Upper lobe of right lung (tissue), 1 donor: ENCODE measurements at places on chromosomes 5 and 9.

GRCh38 chr5:134124289-134125038, 10.0 kb downstream of the TCF7 start:
- peak overlapping the region; percentile 42 for H3K27ac ChIP-seq
- peaks cover 32% of the 10 kb centered on the region for H3K4me1 ChIP-seq
- no peaks in the 10 kb centered on the region for H3K36me3 ChIP-seq
- no peaks in the 10 kb centered on the region for H3K27me3 ChIP-seq
- no peak overlapping the region for H3K4me3 ChIP-seq

DNA sequence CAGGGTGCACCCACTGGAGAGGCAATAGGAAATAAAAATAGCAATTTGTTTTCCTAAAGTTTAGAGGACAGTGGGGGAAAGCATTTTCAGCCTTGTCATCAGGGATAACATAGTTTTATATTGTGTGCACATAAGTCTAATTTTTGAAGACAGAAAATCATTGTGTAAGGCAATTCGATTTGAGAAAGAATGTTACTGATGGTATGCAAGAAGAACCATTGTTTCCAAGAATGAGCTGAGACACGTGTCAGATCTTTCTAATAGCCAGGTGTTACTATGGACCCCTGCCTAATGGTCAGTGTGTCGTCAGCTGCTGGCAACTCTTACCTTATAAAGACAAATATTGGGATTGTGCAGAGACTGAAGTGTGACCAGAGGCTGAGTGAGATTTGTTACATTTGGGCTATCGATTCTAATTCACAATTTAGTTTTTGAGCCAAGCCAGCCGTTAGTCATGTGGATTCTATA, 67.1 kb upstream of the PPP2R2B start:
- H3K4me3 ChIP-seq, result no peak overlapping the region
- no peak overlapping the region for H3K27ac ChIP-seq
- DNase-seq, result no peak
- H3K36me3 ChIP-seq, result no peaks in the 10 kb centered on the region
- no peaks in the 10 kb centered on the region for H3K4me1 ChIP-seq

- no peak for DNase-seq
- H3K27ac ChIP-seq, result no peak overlapping the region
- peaks cover 13% of the 10 kb centered on the region for H3K36me3 ChIP-seq
- H3K4me3 ChIP-seq, result no peak overlapping the region
- H3K27me3 ChIP-seq, result no peaks in the 10 kb centered on the region
Measured at GRCh38 chr5:14353726-14354474, 210.8 kb downstream of the TRIO start.

DNA sequence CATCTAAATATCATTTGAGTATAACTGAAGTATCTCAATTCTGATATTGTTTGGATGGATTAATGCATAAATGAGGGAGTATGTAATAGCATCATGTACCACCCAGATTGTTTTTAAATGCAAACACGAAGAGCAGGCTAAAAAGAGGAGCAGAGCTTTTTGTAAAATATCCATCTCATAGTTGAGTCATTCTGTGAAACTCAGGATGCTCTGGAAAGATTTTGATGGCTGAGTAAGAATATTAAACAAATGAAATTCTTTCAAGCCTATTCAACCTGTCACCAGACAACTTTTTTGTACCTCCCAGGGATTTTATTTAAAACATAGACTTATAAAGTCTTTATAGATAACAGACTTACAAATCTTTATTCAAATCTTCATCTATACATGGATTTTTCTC, 625.9 kb downstream of the TLE4 start:
- no peak overlapping the region for H3K4me3 ChIP-seq
- H3K27me3 ChIP-seq, result no peaks in the 10 kb centered on the region
- H3K27ac ChIP-seq, result no peak overlapping the region
- H3K4me1 ChIP-seq, result no peaks in the 10 kb centered on the region
- H3K36me3 ChIP-seq, result no peaks in the 10 kb centered on the region
- DNase-seq, result no peak

- no peaks in the 10 kb centered on the region for H3K4me1 ChIP-seq
- H3K27ac ChIP-seq, result no peak overlapping the region
- no peak overlapping the region for H3K4me3 ChIP-seq
- H3K36me3 ChIP-seq, result no peaks in the 10 kb centered on the region
Measured at GRCh38 chr9:36746415-36746814, 173.7 kb downstream of the MELK start.

DNA sequence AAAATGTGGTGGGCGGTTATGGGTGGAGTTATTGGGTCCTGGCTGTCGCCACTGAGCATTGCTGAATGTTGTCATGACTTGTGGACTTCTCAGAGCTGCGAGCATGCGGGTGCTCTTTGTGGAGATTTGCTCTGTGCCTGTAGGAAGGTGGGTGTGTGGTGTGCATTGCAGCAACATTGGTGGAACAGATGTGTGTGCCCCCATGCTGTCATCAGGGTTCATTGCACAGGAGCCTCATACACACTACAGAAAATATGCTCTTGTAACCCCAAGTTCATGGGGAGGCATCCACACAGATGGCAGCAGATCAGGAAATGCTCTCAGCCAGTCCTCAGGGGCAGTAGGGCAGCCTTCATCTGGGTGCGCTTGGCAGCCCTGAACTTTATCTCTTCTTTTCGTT, 55.9 kb upstream of the PHF2 start:
- peaks cover 47% of the 10 kb centered on the region for H3K36me3 ChIP-seq
- no peak for DNase-seq

DNA sequence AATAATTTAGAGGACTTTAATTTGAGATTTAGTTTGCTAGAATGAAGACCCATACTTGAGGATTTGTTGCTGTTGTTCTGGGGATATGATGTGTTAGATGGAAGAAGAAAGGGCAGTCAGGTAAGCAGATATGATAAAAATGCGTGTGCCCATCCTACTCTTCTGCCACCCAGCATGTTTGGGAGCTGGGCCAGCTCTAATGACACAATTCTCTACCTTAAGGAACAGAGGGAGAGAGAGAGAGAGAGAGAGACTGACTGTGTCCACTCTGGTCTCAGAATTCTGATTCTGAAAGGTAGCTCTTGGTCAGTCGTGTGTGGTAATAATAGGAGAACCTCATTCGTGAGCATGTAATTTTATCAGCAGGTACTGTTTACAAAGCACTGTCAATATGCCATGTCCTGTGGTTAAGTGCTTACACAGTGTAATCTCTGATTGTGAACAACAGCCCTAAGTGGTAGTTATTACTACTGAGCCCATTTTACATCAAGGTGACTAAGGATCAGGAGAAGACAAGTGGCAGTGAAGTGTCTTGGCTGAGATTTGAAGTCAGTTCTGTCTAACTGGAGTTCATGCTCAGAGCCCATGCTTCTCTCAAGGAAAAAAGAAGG, 307.4 kb upstream of the SEMA6A start:
- H3K27me3 ChIP-seq, result peaks cover 7% of the 10 kb centered on the region
- H3K27ac ChIP-seq, result no peak overlapping the region

GRCh38 chr5:167731951-167732350, 559.5 kb upstream of the WWC1 start:
- H3K4me1 ChIP-seq, result no peaks in the 10 kb centered on the region
- no peak overlapping the region for H3K27ac ChIP-seq
- H3K36me3 ChIP-seq, result no peaks in the 10 kb centered on the region
- H3K27me3 ChIP-seq, result no peaks in the 10 kb centered on the region
- DNase-seq, result no peak

- H3K36me3 ChIP-seq, result no peaks in the 10 kb centered on the region
- no peaks in the 10 kb centered on the region for H3K27me3 ChIP-seq
- no peaks in the 10 kb centered on the region for H3K4me1 ChIP-seq
- no peak overlapping the region for H3K27ac ChIP-seq
Measured at GRCh38 chr5:97105501-97106215, 36.8 kb downstream of the LIX1 start.

DNA sequence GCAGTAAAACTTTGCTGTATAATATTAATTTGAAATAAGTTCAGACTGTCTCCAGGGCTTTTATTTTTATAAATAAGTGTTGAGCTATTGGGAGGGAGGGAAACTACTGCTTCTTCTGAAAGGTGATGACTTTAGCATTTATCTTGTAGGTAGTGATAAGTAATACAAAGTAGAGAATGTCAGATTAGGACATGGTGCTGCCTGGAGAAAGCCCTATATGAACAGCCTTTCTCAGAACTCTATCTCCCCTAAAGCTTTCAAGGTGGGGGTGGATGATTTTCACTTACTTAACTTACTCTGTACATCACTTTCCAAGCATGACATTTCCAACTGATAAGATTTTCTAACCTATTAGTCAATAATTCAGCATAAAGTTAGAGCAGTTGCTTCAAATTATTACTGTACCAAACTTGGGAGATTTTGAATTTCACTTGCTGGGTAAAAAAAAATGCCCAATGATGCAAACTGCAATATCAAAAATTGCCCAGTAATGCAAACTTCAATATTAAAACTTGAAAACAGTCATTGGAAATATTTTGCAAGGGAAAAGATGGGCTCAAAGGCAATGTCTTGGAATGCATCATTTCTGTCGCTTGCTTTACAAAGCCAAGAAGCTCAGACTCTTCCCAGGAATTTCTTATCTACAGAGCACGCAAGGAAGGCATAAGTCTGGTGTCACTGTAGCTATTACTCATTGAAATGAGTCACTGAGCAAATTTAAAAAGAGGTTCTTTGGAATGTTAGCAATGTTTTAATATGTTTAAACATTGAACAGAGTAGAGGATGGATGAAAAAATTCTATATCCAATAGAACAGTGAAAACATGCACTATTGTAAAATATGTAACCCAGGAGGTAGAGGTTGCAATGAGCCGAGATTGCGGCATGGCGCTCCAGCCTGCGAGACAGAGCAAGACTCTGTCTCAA, 569.5 kb downstream of the PSAT1 start:
- no peaks in the 10 kb centered on the region for H3K27me3 ChIP-seq
- no peak overlapping the region for H3K27ac ChIP-seq
- no peaks in the 10 kb centered on the region for H3K4me1 ChIP-seq
- no peak overlapping the region for H3K4me3 ChIP-seq
- no peak for DNase-seq

- no peaks in the 10 kb centered on the region for H3K36me3 ChIP-seq
- no peaks in the 10 kb centered on the region for H3K27me3 ChIP-seq
- no peak for DNase-seq
- no peak overlapping the region for H3K27ac ChIP-seq
Measured at GRCh38 chr9:79673614-79674013, 101.8 kb downstream of the TLE4 start.

DNA sequence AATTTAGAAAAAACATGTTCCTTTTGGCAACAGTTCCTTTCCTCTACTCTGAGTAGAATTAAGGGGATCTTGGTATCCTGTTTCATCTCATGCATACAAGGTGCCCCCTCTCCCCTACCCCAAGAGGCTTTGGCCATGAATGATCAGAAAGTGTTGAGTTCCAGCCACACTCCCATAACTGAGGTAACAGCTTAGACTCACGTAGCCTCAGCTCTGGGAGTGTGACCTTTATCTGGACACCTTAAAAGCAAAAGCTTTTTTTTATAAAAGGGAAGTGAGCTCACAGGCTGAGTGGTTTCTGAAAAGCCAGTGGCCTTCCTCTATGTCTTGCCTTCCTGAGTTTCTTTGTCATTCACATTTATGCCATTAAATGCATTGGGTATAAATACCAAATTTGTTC, 900 bp upstream of the HAVCR2 start:
- peak overlapping the region; percentile 79 for H3K27ac ChIP-seq
- no peaks in the 10 kb centered on the region for H3K27me3 ChIP-seq
- DNase-seq, result no peak
- peak overlapping the region; percentile 40 for H3K4me3 ChIP-seq

DNA sequence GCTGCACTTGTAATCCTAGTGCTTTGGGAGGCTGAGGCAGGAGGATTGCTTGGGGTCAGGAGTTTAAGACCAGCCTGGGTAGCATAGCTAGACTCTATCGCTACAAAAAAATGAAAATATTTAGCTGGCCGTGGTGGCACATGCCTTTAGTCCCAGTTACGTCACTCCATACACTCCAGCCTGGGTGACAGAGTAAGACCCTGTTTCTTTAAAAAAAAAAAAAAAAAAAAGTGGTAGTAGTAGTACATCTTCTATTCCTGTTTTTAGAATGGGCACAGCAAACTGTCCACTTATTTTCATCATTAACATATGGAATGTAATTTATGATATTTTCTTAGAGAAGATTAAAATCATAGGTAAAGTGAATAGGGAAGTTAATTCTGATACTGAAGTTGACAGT, 48.2 kb downstream of the TRIO start:
- no peaks in the 10 kb centered on the region for H3K36me3 ChIP-seq
- no peak overlapping the region for H3K4me3 ChIP-seq
- DNase-seq, result no peak
- H3K27ac ChIP-seq, result no peak overlapping the region

GRCh38 chr5:1065891-1066650, 45.8 kb downstream of the SLC12A7 start:
- no peaks in the 10 kb centered on the region for H3K4me1 ChIP-seq
- H3K36me3 ChIP-seq, result peaks cover 28% of the 10 kb centered on the region
- no peaks in the 10 kb centered on the region for H3K27me3 ChIP-seq
- no peak for DNase-seq
- no peak overlapping the region for H3K4me3 ChIP-seq
- no peak overlapping the region for H3K27ac ChIP-seq

DNA sequence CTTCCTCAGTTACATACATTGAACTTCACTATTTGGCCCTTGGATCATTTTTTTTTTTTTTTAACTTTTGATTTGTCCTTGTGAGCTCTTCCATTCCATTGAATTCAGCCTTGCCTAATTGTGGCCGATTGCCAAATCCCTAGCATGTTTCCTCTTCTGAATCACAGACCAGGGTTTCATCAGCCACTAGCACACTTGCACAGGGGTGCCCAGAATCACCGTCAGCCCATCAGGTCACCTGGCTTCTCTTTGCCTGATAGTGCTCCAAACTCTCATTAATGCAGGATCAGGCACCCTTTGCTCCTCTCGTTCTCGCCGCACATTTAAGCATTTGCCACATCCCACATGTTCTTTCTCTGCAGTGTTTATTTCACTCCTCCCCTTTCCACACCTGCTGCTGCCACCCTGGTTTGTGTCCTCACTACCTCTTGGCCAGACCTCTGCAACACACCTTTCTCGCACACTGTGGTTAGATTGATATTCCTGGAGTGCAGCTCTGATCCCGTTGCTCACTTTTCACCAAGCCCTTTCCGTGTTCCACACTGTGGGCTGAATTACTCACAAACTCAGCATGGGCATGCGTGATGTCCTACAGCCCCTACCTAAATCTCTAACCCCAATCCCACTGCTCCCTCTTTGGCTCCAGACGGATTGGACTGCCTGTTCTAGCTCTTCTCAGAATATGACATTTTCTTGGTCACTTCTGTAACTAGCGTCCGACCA, 9.8 kb downstream of the PIK3R1 start:
- no peak overlapping the region for H3K4me3 ChIP-seq
- no peak for DNase-seq
- no peaks in the 10 kb centered on the region for H3K27me3 ChIP-seq
- H3K27ac ChIP-seq, result peak overlapping the region; percentile 2

GRCh38 chr9:100357501-100357900, 4.8 kb upstream of the TEX10 start:
- H3K4me1 ChIP-seq, result no peaks in the 10 kb centered on the region
- no peak overlapping the region for H3K4me3 ChIP-seq
- DNase-seq, result no peak
- H3K27ac ChIP-seq, result no peak overlapping the region
- H3K36me3 ChIP-seq, result no peaks in the 10 kb centered on the region

GRCh38 chr5:81638471-81638870, 112.4 kb downstream of the SSBP2 start:
- H3K27ac ChIP-seq, result no peak overlapping the region
- no peaks in the 10 kb centered on the region for H3K27me3 ChIP-seq
- no peak for DNase-seq
- peaks cover 4% of the 10 kb centered on the region for H3K4me1 ChIP-seq
- H3K4me3 ChIP-seq, result no peak overlapping the region
